Activated CD8-positive, alpha-beta T cell treated with anti-CD3 and anti-CD28 coated beads, Interleukin-2, amount 10 ng/mL, durations not matched to agents 7 days and 5 days (primary cell): ENCODE measurements at places on chromosomes 1 and 21.

DNA sequence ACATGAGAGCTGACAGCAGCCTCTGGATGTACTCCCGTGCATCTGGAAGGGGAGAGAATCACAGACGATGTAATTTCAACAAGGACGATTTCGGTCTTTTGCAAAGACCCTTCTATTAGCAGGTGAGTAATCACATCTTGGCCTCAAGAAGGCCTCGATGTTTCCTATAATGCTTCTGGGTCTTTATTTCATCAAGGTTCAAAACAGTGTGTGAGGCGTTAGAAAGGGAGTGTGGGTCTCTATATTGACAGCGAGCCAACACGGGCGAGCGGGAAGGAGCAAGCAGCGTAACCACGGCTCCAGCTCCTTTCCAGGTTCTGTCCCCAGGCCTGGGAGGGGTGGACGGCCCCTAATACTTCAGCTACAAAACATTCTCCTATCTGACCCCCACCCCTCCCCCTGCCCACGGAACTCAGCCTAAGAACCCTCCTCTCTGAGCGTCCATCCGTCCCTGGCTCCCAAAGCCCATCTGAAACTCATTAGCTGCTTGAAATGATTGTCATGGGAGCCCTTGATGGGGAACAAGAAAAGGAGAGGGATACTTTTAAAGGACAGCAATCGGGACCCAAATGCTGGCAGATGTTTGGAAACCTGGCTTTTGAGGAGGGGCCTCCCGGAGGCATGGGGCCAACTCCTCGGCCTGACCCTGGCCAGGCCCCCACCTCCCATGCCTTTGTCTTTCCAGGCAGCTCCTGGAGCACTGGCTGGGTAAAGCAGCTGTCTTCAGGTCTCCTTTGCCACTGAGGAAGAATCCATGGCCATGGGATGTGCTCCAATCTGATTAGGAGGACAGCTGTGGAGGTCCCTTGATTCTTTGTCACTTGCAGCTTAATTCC is 250.8 kb downstream of the FOXD2 start:
- DNase-seq, result no peak

- no peak for DNase-seq
Observed at GRCh38 chr1:36506276-36506920, 23.7 kb upstream of the CSF3R start.

GRCh38 chr1:165852871-165853270 is 25.5 kb downstream of the UCK2 start:
- DNase-seq, result no peak

DNA sequence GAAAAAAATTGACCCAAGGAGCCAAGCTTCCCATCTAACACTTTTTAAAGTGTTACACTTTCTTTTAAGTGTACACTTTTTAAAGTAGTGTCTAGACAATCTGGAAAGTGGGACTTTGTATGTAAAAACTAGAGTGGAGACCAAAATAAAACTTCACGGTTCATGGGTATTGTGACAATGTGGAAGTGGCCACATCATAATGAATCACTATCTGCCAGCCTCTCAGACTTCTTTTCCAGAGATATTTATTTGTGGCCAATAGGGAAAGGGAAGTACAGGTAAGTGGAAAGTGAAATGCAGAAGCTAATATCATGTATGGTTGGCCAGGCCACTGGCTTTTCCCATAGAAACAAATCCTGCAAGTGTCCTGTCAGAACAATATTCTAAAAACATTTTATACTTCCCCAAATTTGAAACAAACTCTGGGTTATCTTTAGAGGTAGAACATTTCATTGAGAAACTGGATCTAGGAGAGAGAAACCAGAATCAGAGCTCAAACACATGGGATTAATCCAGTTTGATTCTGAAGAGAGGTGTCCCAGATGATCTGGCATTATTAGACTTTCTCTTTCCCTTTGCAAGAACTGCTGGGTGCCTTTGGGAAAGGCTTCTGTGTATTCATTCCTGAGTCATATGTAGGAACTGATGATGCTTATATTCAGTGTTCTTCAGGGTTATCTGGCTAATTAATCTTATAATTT is 2.0 kb downstream of the TNFSF18 start:
- DNase-seq, result no peak

GRCh38 chr1:151720974-151721787 is at the start of gene RIIAD1:
Gene RIIAD1, plus strand, starts transcription at chr1:151721522. Its CDS starts 15 bp downstream, at chr1:151721537.
- peak; percentile 50 for DNase-seq

DNA sequence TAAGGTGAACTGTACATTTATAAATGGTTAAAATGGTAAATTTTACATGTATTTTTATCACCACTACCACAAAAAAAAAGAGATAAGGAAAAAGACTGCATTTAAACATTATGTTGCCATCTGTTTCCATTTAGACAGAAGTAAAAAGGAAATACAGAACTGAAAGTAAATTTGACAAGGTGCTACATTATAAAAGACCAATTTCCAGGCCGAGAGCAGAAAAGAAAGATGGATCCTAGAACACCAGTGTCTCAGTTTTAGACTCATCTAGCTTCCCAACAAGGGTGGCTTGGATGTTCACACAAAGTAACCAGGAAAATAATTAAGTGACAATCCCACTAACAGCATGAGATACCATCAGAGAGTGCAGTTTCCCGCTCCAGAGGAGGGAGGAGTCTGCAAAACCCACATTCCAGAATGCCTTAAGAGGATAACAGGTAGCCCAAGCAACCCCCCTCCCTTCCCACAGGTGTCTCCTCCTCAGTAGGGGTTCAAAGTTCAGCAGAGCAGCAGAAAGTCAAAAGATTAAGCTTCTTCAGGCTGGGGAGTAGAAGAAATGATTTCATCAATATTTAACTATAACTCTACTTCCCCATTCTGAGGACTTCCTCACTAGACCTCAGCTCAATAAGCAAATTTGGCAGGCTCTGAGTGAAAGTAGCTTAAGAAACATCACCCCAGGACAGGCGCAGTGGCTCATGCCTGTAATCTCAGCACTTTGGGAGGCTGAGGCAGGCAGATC is 11.8 kb downstream of the TPM3 start:
- DNase-seq, result no peak

DNA sequence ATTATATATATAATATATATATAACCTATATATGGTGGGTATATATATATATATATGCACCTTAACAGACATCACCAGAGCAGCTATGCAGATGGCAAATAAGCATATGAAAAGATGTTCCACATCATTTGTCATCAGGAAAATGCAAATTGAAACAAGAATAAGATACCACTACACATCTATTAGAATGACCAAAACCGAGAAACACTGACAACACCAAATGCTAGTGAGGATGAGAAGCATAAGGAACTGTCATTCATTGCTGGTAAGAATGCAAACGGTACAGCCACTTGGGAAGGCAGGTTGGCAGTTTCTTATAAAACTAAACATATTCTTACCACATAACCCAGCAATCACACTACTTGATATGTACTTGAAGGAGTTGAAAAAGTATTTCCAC is 219.8 kb upstream of the PRMT6 start:
- no peak for DNase-seq

GRCh38 chr1:228723287-228723686 is 12.0 kb upstream of the RHOU start:
- DNase-seq, result no peak

DNA sequence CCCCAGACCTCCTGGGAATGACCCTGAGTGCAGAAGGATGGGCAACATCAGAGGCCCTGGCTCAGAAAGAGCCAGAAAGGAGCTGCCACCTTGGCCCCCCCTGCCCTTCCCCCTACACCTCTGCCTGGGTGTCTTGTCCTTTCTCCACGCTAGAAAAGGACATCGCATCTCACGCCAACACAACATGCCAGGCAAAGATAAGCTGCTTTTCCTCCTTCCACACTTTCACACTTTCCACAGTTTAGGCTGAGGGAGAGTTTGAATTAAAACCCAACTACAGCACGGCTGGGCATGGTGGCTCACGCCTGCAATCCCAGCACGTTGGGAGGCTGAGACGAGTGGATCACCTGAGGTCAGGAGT is 109.5 kb downstream of the SPSB1 start:
- DNase-seq, result no peak

- no peak for DNase-seq
Observed at GRCh38 chr21:31668651-31669491, 9.4 kb downstream of the SOD1 start.

- no peak for DNase-seq
Observed at GRCh38 chr1:63101336-63101735, 221.0 kb upstream of the FOXD3 start.

DNA sequence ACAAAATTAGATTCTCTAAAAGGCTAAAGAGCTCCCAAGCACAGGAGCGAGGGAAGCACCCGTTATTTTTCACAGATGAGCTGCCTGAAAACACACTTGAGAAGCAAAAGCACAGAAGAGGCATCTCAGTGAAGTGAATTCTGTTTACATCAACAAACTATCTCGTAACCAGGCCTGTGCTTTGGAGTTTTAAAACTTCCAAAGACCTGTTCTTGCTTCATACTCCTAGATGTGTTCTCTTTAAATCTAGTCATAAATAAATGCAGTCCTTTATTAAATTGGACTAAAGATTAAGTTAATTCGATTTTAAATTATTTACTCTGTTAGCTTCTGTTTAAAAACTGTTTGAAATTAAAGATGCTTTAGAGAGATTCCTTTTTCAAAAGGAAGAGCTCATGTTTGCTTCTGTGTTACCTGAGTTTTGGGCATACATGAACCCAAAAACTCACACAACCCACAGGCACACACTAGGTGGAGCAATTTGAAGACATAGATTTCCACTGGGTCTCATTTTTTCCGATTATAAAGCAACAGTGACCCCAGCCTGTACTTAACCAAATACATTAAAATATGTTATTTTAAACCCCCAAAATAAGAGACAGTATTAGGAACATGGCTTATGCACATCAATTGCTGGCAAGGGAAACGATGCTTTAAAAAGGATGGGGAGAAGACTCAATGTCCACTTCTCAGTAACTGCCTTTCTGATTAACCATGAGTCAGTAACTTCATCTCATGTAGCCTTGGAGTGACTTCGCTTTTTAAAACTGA is 648.2 kb downstream of the SMYD3 start:
- DNase-seq, result no peak

DNA sequence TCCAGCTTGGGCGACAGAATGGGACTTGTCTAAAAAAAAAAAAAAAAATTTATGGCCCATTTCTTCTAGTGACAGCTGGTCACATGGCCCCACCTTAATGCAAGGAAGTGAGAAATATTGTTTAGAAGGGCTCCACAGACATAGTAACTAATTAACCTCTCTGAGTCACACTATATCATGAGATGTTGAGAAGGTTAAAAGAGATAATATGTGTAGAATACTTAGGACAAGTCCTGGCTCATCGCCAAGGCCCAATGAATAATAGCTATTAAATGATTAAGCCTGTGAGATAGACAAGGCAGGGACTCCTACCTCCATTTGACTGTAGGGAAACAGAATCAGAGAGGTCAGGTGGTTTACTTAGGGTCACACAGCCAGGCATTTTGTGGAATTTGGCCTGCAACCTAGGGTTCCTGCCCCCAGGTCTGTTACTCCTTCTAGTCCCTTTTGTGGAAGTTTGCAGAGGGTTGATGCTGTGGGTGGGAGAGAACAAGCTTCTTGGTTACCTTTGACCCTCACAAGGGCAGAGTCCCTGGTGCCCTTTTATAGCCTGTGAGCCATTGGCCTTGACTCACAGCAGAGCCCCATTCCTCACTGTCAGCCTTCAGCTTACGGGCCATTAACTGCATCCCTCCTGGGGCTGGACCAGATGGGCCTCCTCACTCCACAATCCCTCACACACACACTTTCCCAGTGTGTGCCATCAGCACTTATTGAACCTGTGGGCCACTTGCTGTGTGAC is 48.5 kb downstream of the OPRD1 start:
- no peak for DNase-seq

DNA sequence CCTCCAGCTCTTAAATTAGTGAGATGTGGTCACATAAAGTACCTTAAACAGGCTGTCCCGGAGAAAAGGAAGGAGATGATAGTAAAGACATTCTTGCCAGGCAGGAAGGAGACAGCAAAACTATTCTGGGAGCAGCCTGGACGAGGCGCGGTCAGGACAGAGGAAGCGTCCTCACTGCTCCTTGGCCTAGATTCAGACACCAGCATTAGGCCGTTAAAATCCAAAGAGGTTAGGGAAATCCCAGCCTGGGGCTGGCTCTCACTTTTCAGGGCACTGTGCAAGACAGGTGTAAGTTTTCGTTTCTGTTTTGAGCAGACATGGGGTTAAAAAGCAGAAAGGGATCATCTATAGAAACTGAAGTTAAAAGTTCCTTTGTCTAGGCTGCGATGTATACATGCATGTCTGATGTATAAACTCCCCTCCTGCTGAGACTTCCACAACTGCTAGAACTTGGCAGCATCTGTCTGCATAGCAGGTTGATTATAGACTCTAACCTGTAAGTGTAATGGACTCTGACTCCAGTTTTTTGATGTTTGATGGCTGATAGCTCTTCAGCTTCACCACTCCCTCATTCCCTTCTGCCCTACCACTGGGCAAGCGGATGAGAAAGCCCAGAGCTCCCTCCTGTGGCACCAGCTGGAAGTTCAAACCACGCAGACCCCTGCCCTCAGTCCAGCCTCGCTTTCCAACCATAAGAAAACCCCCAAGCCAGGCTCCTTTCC is 21.5 kb downstream of the STPG1 start:
- DNase-seq, result peak; percentile 65

DNA sequence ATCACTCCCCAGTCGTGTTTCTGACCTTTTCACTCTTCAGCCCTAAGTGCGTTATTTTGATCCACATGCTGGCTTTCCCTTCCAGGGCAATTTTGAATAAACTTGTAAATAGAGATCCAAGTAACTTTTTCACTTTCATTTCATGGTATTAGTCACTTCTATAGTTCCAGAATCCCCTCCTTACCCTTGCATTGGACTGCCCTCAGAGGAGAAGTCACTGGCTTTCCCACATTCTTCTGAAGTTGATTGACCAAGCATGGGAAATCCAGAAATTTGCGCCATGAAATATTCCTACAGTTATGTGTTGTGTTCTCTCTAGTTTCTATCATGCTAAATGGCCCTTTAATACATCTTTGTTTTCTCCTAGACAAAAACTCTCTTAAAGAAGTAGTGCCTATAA is 177.3 kb upstream of the GORAB start:
- no peak for DNase-seq

- DNase-seq, result no peak
Observed at GRCh38 chr1:115189814-115190539, 100.7 kb upstream of the TSPAN2 start.

- DNase-seq, result no peak
Observed at GRCh38 chr1:117846674-117847425, 82.6 kb downstream of the GDAP2 start.

DNA sequence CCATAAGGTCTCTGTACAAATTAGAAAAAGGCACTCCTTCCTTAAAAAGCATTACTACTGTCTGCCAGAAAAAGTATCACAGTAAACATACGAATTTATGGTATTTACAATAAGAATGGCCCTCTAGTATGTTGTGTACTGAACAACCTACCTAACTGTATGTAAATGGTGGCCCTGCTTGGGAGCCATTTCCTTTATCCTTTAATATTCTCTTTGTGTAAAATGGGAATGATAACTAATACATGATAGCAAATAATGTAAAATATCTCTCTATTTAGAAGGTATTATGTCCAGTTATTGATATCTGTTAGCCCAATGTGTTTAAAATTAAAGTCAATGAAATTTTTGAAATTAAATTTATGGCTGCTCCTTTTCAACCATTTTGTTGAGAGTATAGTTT is 5.2 kb downstream of the DR1 start:
- DNase-seq, result no peak

DNA sequence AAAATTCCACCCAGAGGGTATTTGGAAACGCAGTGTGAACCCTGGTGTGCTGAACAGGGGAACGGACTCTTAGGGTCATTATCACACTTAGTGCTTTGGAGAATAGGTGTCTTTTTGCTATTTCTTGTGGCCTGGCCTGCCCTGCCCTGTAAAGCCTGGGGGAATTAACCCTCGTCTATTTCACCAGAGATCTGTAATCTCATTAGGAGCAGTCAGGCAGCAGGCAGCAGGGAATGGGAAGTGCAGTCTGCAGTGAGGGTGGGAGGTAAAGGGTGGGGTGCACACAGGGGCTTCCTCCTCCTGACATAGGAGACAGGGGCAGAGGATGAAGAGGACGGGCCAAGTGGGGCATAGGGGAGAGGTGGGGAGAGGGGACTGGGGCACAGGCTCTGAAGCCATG is 1.1 kb upstream of the SLC1A7 start:
- no peak for DNase-seq
